ENCODE measurements at places on chromosomes 7 and 10.

GRCh38 chr10:95520617-95521016, 40.6 kb downstream of the SORBS1 start:
- no peak for DNase-seq

- DNase-seq: no peak
Observed at GRCh38 chr10:5373307-5373706, 8.5 kb downstream of the UCN3 start.

- DNase-seq: peak; percentile 76
Observed at GRCh38 chr7:101308245-101309085, 13.1 kb downstream of the IFT22 start.

DNA sequence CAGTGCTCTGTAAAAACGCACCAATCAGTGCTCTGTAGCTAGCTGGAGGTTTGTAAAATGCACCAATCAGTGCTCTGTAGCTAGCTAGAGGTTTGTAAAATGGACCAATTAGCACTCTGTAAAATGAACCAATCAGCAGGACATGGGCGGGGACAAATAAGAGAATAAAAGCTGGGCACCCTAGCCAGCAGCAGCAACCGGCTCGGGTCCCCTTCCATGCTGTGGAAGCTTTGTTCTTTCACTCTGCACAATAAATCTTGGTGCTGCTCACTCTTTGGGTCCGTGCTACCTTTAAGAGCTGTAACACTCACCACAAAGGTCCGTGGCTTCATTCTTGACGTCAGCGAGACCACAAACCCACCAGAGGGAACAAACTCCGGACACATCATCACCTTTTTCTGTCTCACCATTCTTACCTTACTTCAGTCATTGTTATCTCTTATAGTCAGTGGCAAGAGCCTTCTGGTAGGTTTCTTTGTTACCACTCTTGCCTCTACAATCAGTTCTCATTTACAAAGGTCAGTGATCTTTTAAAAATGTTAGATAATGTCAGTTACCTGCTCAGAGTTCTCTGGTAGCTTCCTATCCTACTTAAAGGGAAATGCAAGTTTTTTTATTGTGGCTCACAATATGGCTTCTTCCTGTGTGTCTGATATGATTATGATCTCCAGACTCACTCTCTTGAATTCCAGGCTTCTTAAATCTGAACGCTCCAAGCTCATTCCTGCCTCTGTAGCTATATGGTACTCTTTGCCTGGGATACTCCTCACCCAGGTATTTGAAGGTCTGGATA, 4.5 kb downstream of the STAM start:
- no peak for DNase-seq

GRCh38 chr10:11765141-11765540, 23.0 kb downstream of the ECHDC3 start:
- no peak for DNase-seq

DNA sequence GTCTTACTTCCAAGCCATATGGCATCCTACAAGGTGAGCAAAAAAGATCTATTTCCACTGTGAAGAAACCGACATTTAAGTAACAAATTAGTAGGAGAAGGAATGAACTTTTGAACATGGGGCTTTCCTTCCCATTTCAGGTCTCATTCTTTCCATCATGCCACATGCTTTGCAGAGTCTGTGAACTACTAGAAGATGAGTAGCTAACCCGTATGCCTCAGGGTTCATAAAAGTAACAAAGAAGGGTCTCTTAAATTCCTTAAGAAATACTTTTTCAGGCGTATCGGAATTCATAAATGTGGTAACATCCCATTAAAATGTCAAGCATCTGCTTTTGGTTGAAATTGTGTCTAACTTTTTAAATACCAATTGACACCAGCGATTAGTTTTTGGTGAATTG, 81.3 kb upstream of the TNS3 start:
- DNase-seq: no peak

DNA sequence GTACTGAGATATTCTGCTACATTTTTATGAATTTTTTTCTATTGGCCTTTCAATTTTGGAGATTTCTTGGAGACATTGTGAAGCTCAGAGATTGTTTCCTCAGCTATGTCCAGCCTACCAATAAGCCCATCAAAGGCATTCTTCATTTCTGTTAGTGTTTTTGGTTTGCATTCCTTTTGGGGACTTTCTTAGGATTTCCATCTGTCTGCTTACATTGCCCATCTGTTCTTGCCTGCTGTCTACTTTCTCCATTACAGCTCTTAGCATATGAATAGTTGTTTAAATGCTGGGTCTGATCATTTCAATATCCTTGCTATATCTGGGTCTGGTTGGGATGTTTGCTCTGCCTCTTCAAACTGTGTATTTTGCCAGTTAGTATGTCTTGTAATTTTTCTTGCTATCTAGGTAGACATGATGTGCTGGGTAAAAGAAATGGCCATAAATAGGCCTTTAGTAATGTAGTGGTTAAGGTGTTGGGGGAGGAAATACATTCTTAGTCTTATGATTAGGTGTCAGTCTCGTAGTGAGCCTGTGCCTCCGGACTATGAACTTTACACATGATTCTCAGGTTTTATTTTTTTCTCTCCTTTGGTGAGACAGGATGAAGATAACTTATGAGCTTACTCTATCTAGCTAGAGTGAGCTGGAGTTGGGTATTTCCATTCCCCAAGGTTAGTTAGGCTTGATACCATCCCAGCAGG, 32.6 kb upstream of the NME8 start:
- no peak for DNase-seq

- no peak for DNase-seq
Observed at GRCh38 chr10:34480345-34480744, 334.8 kb downstream of the PARD3 start.

DNA sequence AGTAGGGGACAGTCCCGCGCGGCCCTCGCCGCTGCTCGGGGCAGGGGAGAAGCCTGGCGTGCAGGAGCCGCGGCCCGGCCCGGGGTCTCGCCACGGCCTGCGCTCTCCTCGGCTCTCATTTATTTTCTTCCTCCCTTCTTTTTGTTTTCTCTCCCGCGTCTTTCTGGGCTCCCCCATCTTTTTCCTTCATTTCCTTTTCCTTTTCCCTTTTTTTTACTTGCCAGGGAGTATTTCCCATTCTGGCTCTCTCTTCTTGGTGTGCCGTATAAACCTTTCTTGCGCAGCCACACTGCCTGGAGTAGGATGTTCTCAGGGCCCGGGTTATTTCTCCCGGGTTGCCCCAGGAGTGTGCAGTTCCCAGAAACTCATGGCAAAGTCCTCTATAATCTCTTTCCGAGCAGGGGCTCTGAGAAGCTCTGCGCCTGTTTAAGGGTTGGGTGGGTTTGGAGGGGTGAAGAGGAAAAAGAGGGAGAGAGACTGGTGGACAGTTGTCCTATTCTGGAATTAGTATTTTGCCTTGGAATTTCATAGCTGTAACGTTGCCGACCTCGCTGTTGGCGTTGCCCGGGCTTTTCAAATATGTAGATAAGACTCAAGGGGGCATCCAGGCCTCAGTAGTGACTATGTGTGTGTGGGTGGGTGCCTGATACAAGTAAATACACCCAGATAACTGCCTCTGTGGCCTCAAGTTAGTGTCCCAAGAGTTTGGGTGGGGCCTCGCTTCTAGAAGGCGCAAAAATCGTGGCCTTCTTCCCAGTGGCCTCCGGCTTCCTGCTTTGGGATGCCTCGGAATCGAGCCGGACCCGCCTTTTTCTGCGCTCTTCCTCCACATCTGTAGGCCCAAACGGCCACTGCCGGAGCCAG, 4.3 kb upstream of the ZNF503 start:
- peak; percentile 60 for DNase-seq
